ENCODE measurements at places on chromosomes 3 and 15.

DNA sequence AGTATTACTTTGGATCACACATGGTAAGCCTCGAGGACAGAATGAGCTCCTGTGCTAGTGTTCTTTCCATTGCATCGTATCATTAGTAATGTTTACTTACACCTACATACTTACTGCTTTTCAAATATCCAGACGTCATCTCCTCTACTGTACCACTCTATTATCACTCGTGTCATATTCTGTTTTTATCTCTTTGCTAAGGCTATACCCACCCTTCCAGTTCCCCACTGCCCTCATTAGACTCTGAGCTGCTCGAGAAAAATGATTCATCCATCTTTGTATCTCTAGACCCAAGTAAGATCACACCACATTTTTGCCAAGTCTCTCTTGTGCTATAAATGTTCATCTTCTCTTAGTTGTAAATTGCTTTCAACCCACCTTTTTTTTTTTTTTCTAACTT lies 245.7 kb downstream of the TIGIT start:
- DNase-seq = no peak

DNA sequence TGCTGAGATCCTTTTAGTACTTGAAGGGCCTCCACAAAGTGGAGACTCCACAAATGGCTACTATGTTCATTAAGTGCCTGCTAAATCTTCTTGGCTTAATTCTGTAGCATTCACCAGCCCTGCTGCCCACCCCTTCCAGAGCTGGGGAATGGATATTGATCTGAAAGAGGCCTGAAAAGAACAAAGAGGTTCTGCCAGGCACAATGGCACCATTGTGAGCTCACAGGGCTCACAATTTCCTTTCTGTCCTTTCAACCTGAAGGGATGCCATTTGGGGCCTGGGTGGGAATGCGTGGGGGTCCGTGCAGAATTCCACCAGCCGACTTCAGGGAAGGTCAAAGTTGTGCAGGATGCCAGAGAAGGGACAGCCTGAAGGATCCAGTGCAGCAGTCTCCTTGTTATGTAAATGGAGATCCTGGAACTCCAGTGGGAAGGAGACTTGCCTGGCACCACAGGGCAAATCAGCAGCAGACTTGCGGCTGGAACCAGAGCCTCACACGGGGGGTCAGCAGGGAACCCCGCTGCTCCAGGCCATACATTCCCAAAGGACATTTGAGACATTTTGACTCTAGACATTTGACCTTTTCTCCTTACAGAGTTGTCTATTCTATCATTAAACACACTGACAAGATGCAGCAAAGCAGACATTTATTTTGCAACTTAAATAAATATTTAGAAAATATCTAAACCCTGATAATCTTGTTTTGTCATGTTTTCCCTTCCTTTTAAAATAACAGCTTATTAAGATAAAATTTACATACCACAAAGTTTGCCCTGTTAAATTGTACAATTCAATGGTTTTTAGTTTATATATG lies 21.5 kb upstream of the MORF4L1 start:
- DNase-seq = no peak

GRCh38 chr3:109863701-109864100 lies 526.4 kb upstream of the DPPA4 start:
- no peak for DNase-seq

GRCh38 chr15:65655026-65655425 lies 33.3 kb downstream of the SLC24A1 start:
- DNase-seq = no peak

DNA sequence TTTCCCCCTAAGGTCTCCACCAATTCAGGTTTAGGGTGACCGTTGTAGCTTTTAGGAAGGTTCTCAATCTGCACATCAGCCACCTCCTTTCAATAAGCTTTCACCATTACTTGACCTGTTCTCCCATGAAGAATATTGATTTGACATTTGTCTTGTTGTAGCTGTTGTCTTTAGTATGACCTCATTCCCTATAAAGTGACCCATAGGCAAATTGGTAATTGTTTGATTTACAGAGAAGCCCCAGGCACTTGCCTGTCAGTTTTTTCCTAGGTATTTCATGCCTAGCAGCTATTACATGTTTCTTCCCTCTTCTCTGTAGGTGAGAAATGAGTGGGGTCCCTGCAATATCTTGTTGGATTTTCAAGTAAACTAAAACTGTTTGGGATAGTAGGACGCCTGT lies 36.0 kb downstream of the CHD2 start:
- DNase-seq = no peak

GRCh38 chr3:5205165-5205941 lies 17.8 kb downstream of the EDEM1 start:
- DNase-seq = no peak

- DNase-seq = no peak
Measured at GRCh38 chr15:71791975-71792374, 18.4 kb upstream of the NR2E3 start.

- no peak for DNase-seq
Measured at GRCh38 chr3:16839271-16840100, 45.3 kb upstream of the PLCL2 start.
